COR-L47 (cell line): ENCODE measurements at places on chromosomes 6 and 20.

GRCh38 chr6:85662251-85662650, 19.6 kb upstream of the SYNCRIP start:
- DNase-seq, result no peak

DNA sequence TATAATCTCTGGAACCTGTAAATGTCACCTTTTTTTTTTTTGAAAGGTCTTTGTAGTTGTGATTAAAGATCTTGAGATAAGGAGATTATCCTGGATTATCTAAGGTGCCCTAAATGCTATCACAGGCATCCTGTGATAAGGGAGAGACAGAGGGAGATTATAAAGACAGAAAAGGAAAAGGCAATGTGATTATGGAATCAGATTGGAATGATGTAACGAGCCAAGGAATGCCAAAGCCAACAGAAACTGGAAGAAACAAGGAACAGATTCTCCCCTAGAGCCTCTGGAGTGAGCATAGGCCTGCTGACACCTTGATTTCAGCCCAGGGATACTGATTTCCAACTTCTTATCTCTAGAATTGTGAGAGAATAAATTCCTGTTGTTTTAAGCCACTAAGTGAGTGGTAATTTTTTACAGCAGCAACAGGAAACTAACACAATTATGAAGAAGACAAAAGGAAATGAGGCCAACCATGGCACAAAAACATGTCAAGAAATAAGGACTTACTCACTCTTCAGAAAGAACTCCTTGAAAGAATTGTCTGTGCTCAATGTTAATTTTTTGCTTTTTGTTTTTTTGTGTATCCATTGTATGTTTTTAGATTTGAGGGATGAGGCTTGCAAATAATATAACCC, 82.7 kb downstream of the CFAP61 start:
- DNase-seq, result no peak

- DNase-seq, result no peak
These were observed 445.0 kb downstream of the UTRN start for GRCh38 chr6:144730088-144730645.

DNA sequence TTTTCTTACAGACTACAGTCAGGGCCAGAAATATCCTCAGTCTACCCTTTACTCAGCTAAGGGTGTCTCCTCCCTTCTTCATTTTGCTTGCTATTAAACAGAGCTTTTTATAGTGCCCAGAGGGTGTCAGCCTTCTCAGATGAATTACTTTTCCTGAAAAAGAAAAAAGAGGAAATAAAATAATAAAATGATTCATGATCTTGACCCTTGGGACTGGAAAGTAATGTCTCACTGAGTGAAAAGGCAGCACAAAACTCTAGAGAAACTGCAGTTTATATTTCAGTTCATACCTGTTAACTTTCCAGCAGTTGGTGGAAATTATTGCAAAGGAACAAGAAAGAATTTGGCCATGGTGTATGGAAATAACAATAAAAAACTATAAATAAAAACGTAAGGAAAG, 170.6 kb downstream of the IBTK start:
- no peak for DNase-seq

DNA sequence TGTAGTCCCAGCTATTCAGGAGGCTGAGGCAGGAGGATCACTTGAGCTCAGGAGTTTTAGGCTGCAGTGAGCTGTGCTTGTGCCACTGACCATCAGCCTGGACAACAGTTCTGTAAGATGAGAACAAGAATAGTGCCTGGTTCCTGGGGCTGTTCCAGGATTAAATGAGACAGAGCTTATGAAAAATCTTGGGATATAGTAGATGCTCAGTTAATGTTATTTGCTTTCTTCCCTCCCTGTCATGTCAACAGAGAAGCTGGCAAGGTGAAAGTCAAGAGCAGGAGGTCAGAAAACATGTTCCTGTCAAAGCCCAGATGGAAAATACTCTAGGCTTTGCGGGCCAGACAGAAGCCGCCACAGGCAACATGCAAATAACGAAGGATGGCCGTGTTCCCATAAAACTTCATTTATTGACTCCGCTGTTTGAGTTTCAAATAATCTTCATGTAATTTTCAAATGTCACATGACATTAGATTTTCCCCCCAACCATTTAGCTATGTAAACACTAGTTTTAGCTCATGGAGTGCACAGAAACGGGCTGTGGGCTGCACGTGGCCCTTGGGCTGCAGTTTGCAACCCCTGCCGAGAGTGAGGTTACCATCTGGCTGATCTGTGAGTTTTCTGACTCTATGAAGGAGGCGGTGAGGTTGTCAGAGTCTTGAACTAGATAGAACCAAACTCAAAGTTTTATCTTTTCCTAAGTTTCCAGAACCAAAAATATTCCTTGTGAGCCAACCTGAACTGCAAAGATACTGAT, 63.4 kb upstream of the PMEPA1 start:
- DNase-seq, result no peak

DNA sequence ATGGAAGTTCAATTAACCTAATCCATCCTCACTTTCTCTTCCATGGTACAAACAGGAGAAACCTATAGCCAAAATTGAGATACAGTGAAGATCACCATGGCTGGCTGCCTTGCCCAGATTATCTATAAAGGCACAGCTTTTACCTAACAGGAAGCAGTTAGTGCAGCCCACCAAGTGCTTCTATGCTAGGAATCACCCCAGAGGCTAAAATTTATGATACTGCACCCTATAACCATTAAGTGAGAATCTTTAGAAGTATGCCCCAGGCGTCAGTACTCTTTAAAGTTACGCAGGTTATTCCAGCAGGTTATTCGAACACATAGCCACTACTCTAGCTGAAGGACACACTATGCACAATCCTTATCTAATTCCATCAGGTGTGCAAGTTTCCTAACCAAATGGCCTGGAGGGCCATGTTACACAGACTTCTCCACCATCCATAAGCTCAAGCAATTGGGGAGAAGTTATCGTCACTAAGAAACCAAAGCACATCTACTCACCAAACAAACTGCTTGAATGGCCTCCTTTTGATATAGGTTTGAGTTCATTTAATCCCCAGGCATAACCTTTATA, 43.1 kb downstream of the MAN1A1 start:
- no peak for DNase-seq

GRCh38 chr20:45368221-45368980, 5.4 kb downstream of the SYS1 start:
- DNase-seq, result no peak

GRCh38 chr6:167350731-167351655, 26.1 kb downstream of the TTLL2 start:
- peak; percentile 51 for DNase-seq

- no peak for DNase-seq
These were observed 1042.7 kb downstream of the EPHA7 start for GRCh38 chr6:92376691-92377090.

- no peak for DNase-seq
These were observed 94.0 kb downstream of the CD83 start for GRCh38 chr6:14211562-14211942.

- DNase-seq, result no peak
These were observed 398.0 kb downstream of the RNGTT start for GRCh38 chr6:88565409-88565811.

DNA sequence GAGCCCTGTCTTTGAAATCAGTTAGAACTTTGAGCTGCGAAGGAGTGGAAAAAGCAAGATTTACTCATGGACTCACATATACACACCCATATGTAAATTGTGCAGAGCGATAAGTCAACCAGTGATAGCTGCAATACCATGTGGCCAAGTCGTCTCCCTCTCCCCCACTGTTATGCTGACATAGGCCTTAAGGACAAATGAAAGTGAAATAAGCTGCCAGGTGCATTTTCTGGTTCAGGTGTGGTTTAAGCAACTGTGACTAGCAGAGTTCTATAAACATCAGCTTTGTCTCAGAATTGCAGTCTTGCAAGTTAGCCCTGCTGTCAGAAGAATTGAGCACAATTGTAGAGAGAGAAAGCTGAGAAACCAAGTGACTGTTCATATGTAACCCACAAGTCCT, 9.6 kb downstream of the FAM83B start:
- DNase-seq, result peak; percentile 71

DNA sequence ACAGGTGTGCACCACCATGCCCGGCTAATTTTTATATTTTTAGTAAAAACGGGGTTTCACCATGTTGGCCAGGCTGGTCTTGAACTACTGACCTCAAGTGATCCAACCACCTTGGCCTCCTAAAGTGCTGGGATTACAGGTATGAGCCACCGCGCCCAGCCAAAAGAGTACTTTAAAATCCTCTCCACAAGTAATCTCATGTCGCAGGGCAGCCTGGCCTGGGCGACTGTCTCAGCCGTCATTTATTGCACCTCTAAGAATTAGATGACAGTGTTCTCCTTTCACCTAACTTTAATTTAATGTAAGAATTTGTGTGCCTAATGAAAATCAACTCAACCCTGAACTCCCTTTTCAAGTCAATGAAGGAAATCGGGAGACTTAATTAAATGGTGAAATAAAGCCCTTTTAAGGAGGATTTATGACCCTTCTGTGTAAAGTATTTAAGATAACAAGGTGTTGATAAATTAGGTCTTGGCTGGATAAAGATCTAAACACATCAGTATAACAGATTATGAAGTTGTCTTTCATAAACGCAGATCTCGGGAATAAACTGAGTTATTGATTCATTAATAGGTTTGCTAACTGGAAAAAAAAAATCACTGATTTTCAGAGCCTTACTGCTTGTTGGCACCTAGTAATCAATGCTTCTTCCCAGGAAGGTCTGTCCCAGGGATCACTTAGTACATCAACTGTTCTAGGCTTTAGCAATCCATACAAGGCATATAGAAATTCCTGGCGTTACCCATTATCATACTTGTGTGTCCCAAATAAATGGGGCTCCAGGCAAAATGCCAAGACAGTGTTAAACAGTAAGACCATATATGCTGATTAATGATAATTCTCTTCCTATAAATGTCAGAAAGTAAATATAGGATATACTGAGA, 209.3 kb downstream of the GMDS start:
- no peak for DNase-seq

DNA sequence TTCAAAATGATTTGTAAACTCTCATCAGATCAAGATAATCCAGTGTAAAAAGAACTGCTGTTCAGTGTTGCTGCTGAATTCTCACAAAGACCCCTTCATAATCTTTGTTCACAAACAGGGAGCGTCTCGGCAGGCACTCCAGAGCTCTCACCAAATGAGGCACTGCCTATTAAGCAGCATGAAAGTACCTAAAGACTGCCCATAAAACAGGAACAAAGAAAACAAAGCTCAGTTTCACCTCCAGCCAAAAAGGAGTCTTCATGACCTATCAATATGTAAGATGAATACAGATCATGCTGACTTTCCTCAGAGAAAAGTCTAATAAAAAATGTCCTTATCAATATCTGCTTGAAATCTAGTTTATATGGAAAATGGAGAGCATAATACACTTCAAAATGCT, 41.8 kb downstream of the GPR63 start:
- no peak for DNase-seq

DNA sequence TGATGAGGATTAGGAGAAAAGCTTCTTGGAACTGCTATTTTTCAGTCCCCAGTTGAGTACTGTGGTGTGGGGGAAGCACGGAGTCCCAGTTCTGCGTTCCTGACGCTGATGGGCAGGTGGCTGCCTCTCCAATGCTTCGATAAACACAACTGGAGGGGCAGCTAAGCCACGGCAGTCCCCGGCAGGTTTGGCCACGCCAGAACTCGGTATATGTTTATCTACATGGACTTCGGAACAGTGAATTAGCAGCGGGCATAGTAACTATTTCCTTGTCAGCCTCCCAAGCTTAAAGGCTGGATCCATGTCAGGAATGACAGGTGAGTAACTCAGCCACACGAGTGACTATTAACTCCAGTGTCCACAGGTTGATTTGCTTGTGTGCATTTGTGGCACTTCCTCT, 354.4 kb downstream of the ZFAND3 start:
- DNase-seq, result no peak

DNA sequence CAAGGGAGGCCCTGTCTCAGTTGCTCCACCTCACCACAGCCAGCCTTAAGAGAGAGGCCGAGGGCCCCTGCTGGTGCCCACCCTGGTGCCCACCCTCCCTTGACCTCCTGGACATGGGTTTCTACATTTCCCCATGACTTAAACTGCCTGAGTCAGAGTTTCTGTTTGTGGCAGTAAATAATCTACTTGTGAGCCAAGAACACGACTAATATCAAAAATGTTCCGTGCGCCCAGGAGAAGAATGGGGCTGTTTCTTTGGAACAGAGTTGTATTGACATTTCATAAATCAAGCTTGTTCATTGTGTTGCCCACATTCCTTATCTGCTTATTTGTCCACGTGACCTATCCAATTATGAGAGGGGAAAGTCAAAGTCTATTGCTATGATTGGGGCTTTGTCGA, 143.5 kb downstream of the ANKRD60 start:
- no peak for DNase-seq

GRCh38 chr6:13923527-13924145, 1.1 kb upstream of the RNF182 start:
- DNase-seq, result no peak

GRCh38 chr6:170031684-170032121, 259.2 kb downstream of the DLL1 start:
- no peak for DNase-seq

DNA sequence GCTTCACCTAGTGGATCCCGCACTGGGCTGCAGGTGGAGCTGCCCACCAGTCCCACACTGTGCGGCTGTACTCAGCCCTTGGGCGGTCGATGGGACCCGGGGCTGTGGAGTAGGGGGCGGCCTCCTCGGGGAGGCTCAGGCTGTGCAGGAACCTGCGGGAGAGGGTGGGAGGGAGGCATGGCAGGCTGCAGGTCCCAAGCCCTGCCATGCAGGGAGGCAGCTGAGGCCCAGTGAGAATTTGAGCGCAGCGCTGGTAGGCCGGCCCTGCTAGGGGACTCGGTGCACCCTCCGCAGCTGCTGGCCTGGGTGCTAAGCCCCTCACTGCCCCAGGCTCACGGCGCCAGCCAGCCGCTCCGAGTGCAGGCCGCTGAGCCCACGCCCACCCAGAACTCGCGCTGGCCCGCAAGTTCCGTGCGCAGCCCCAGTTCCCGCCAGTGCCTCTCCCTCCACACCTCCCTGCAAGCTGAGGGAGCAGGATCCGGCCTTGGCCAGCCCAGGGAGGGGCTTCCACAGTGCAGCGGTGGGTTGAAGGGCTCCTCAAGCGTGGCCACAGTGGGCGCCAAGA, 1407.6 kb downstream of the EPHA7 start:
- no peak for DNase-seq

DNA sequence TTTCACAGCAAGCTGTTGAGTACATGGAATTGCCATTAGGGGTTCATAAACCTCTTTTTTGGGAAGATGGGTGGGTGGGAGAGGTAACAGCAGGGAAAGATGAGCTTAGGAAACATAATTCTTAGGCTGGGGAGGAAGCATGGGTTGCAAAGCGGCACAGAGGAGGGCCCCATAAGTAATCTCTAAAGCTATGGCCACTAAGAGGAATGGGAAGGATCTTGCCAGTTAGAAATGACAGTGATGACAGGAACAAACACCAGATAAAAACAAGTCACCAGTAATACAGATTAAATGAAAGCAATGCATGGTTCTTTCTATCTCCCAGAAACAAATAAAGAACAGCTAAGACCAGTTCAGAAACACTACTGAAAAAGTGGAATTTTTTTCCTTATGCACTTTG, 31.0 kb upstream of the PRELID3B start:
- DNase-seq, result no peak
